Astrocyte (in vitro differentiated cells and primary cell): ENCODE measurements at places on chromosomes 5 and 9.

GRCh38 chr5:14722923-14723322, 58.4 kb downstream of the OTULIN start:
- DNase-seq = no peak

DNA sequence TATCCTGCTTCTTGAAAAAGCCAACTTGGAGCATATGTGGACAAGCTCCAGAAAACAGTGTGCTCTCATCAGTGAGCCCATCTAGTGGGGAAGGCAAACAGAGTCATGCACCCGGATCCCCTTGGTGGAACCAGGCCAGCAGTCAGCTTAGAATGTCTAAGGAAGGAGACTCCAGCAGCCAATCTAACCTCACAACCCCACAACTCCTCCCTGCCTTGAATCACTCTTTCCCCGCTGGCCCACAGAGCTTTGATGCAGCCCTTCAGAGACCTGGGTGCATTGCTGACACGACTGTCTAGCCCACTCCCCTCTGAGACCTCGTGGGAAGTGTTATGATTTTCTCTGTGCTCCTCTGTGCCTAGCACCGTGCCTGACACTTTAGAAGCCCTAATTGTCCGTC, 623.7 kb downstream of the BNC2 start:
- no peak for DNase-seq

- DNase-seq = no peak
Observed at GRCh38 chr9:116380496-116380995, 227.0 kb downstream of the PAPPA start.

GRCh38 chr9:135908754-135909204, 1.4 kb upstream of the CAMSAP1 start:
- DNase-seq = no peak

GRCh38 chr5:5497152-5497788, 74.8 kb downstream of the ICE1 start:
- DNase-seq = peak; percentile 24

DNA sequence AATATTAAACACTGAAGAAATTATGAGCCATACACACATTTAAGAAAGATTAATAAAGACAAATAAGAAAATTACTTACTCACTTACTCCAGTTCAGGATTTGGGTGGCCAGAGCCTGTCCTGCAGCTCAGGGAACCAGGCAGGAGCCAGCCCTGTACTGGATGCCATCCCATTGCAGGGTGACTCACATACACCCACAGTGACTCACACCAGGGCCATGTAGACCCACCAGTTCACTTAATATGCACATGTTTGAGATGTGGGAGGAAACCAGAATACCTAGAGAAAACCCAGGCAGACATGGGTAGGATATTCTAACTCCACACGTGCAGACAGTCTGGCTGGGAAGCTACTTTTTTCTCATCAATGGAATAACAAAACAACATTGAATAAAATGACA, 49.6 kb upstream of the ADRB2 start:
- DNase-seq = peak; percentile 80

GRCh38 chr5:179869641-179870402, 11.2 kb upstream of the MRNIP start:
- no peak for DNase-seq

DNA sequence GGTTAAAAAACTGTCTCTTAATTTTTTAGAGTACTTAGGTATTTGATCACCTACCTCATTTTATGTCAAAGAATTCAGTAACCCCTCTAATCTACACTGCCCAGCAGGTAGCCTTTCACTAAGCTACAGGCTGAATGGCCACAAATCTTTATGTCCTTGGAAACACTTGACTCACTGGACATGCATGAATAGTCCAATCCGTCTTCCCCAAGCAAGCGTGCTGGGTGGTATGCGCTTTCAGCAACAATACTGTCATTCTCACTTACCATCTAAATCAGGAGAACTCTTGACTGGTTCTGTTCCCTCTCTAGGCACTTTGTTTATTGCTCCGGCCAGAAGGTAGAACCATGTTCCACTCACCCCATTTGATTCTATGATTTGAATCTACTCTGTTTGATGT, 73.1 kb downstream of the TRPM3 start:
- no peak for DNase-seq

DNA sequence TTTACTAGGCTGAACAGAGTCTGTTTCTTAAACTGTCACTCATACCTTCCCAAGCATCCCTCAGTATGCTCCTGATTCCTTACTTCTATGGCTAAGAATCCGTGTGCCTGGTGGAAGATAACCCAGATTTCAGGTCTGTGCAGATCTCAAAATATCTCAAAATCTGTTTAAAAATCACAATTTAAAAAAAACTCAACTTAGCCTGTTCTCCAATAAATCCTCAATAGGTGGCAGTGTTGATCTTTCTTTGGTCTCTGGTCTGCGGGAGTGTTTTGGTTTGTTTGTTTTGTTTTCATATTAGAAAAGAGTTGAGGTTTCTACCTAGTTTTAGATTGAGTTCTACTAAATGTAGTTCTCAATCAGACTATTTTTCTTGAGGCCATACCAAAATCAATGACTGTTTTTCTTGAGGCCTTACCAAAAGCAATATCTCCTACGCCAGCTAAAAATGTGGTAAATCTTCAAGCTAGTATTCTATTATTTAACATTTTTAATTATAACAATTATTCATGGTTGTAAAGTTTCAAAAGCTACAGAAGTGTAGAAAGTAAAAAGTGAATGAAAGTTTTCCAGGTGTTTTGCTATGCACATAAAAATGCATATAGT, 57.9 kb downstream of the TGFBR1 start:
- DNase-seq = peak; percentile 5

GRCh38 chr5:40572937-40573336, 106.8 kb upstream of the PTGER4 start:
- peak; percentile 18 for DNase-seq

DNA sequence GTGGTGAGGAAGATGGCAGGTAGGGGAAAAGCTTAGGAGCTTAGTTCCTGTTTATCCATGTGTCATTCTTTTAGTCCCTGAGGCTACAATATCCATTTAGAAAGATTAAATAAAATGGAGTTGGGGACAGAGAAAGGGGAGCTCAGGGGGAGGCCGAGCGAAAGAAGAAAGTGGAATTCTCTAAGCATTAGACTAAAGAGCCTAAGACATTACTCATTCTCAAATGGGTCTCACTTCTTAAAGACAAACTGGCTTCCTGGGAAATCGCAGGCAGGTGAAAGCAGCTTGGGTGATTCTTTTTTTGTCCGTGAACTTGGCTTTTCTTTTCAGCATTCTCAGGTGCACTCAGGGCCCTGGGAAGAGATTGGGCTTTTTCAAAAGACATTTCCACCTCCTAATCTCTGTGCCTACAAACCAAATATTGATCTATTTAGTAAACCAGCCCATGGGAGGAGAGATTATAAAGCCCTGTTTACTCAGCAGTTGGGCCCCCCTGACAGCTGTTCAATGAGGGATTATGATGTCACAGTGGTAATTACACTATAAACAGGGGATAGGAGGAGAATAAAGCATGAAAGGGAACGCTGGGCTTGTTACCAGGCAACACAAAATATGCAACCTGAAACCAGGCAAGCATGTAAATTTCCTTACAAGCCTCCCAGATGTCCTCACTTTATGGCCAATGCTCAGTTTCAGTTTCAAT, 584.0 kb downstream of the ACTL7B start:
- DNase-seq = peak; percentile 75

DNA sequence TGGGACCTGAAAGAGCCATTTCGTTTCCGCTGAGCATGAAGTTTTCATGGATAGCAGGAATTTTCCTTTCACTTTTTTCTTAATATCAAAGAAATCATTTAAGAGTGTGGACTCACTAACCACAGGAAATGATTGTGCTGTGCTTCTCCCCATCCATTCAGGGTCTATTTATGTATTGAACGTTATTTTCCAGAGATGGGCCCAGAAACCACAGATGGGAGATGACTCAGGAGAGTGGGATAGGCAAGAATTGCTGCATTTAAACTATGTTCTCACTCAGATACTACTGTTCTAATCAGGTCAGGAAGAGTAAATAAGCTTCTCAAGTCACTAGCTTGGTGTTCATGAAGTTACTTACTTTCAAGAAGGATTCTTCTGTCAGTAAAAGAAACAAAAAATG, 763.8 kb downstream of the DTWD2 start:
- DNase-seq = peak; percentile 74

GRCh38 chr5:116365006-116365496, 209.6 kb downstream of the SEMA6A start:
- no peak for DNase-seq

- no peak for DNase-seq
Observed at GRCh38 chr5:76657683-76658311, 34.6 kb upstream of the F2RL2 start.

DNA sequence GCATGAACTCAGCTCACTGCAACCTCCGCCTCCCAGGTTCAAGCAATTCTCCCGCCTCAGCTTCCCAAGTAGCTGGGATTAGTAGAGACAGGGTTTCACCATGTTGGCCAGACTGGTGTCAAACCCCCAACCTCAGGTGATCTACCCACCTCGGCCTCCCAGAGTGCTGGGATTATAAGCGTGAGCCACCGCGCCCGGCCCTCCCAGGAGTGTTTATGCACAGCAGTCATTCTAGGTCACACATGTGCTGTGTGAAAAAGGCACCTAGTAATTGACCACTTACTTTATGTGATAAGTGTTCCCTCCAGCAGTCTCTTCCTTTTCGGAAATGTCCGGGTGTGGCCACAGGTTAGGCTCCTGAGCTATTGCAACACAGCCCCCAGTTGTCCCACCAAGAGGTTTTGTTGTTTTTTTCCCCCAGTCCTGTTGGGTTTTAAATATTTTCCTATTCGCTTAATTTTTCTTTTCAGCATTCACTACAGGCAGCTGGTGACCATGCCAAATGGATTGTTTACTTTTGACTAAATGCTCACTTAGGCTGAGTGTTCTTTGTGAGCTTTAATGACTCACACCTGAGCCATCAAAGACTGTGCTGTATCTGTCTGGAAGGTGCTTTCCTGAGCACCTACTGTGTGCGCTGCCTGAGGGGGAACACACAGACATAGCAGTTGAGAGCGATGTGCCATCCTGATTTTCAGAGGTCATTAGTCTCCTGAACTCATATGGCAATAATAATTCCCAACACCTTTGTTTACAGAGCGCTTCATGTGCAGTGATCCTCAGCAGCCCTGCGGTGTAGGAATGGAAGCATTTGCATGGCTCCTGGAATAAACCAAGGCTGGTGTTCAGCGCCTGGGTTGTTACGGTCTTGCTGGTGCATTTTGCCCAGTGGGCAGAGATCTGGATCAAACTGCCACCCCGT, 94.3 kb downstream of the MVB12B start:
- peak; percentile 82 for DNase-seq
